Right ventricle myocardium inferior (tissue), 1 donor: ENCODE measurements at places on chromosomes 13 and 19.
A peak's percentile ranks its signal among the peaks of the same experiment; 100 is the strongest.

DNA sequence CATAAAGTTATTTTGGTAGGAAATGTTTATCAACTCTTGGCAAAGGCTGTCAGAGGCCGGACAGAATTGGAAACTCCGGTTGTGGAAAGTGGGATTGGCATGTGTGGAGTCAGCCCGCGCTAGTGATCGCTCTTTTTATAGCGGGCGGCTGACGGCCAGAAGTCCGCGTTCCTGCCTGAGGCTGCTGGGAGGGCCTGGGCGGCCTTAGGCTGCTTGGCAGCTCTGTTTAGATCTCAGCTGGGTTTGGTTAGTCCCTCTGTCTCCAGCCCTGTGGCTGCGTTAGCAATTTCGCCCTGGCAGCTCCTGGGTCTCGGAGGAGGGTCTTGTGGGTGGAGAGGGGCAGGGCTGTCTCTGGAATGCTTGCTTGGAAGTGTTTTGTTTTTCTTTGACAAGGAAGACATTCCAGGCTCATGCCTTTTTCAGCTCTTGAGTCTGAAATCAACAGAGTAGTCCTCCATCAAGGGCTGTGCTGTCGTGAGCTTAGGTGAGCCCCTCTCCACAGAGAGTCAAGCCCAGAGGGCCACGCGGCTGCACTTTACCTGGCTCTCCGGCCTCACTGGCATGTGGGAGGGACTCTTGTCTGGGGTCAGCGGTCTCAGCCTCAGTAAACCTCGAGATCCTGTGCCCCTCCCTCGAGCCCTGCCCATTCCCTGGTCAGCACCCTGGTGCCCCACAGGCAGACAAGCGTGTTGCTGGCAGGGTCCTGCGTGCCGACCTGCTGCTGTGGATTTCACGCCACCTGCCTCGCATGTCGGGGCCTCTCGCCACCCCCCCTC, 22.5 kb downstream of the DOT1L start:
- peak; percentile 91 for DNase-seq

GRCh38 chr13:48485432-48485831, 47.4 kb downstream of the RCBTB2 start:
- no peak for DNase-seq

DNA sequence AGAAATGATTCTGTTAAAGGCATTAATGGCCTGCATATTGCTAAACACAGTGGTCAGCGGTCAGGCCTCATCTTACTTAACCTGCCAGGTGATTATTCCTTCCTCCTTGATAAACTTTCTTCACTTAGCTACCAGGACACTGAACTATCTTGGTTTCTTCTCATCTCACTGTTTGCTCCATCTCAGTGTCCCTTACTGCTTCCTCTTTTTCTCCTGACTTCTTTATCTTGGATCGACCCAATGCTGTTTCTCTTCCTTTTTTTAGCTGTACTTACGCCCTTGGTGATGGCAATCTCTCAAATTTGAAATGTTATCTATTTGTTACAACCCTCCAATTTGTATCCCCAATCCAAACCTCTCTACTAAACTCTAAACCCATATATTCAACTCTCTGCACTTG, 7.8 kb upstream of the CLC start:
- DNase-seq, result no peak

GRCh38 chr19:53193535-53194222, 521 bp upstream of the ZNF665 start:
- no peak for DNase-seq

- DNase-seq, result no peak
These were observed 253.0 kb downstream of the TSHZ3 start for GRCh38 chr19:31096062-31096830.

- DNase-seq, result peak; percentile 93
These were observed at the start of gene HSH2D for GRCh38 chr19:16143399-16144215. Gene HSH2D, plus strand, starts transcription at chr19:16143685. Its CDS starts 5,066 bp downstream, at chr19:16148751.

- no peak for DNase-seq
These were observed 9.8 kb downstream of the PPP1R15A start for GRCh38 chr19:48881741-48882657.
